ENCODE measurements at places on chromosomes 7 and 10.

DNA sequence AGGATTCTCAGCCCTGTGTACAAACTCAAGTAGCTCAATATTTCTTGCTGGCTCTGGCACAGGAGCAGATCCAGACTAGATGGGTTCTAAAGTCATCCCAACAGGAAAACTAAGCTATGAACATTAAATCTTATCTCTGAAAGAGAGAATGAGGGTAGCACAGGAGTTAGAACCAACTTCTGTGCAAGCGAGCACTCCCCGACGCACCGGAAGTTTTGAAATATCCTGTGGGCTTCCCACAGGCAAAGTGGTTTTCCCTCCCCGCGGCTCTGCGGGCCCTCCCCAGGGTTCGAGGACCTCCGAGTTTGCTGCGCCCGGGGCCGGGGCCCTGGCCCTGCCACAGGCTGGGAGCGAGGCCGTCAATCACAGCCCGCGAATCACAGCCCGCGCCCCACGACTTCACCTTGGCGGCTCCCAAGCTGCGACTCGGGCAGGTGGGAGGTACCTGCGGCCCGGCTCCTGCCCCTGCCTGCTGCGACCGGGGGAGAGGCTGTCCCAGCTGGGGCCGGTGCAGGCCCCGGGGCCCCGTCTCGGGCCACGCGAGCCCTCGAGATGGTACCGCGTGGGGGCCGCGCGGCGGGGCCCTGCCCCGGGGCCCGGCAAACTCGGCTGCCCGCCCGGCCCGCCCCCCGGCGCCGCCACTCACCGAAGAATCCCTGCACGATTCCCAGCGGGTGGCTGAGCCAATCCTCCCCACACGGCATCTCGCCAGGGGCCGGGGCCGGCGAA, 598 bp downstream of the MCMBP start:
- peak; percentile 15 for DNase-seq

DNA sequence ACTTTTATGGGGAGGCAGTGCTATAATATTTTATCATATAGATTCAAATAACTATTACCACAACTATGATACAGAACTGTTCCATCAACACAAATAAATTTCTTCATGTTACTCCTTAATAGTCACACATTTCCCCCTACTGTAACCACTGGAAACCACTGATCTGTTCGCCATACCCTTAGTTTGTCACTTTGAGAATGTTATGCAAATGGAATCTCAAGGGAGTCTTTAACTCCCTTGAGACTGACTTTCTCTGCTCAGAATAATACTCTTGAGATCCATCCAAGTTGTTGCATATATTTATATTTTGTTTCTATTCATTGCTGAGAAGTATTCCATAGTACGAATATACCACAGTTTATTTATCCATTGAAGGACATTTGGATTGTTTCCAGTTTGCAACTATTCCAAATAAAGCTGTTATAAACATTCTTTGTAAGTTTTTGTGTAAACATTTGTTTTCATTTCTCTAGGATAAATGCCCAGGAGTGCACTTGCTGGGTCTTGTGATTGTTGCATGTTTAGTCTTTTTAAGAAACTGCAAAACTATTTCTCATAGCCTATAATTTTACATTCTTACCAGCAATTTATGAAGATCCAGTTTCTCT, 19.7 kb upstream of the PON2 start:
- no peak for DNase-seq

- DNase-seq, result no peak
Observed at GRCh38 chr7:42174391-42174912, 62.6 kb downstream of the GLI3 start.

DNA sequence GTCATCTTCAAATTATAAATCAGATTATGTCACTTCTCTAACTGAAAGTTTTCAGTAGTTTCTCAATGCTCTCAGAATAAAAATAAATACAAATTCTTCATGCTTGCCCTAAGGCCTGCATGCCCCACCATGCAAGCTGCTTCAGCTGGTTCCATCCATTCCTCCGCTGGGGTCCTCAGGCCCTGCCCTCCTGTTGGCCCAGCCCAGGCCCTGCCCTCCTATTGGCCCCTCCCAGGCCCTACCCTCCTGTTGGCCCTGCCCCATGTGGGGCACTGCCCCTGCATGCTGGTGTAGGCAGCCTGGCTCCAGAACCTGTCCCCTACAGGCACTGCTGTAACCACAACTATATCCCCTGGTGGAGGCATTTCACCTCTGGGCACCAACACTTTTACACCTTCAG, 109.3 kb upstream of the TCERG1L start:
- no peak for DNase-seq

- DNase-seq, result peak; percentile 18
Observed at GRCh38 chr7:73606801-73607691, 17.3 kb downstream of the MLXIPL start.

DNA sequence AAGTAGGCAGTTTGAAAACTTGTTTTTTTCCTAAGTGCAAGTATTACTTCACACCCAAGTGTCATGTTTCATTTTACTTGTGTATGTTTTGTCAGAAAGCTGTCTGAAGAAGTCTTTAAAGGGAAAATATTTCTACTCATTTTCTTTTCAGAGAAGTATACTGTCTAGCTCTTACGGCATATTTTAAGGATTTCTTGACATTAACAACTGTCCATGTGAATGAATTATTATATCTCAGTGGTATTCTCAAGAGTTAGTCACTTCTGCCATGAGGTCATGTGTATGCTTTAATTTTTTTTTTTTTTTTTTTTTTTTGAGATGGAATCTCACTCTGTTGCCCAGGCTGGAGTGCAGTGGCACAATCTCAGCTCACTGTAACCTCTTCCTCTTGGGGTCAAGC, 229.5 kb downstream of the BICC1 start:
- DNase-seq, result no peak

DNA sequence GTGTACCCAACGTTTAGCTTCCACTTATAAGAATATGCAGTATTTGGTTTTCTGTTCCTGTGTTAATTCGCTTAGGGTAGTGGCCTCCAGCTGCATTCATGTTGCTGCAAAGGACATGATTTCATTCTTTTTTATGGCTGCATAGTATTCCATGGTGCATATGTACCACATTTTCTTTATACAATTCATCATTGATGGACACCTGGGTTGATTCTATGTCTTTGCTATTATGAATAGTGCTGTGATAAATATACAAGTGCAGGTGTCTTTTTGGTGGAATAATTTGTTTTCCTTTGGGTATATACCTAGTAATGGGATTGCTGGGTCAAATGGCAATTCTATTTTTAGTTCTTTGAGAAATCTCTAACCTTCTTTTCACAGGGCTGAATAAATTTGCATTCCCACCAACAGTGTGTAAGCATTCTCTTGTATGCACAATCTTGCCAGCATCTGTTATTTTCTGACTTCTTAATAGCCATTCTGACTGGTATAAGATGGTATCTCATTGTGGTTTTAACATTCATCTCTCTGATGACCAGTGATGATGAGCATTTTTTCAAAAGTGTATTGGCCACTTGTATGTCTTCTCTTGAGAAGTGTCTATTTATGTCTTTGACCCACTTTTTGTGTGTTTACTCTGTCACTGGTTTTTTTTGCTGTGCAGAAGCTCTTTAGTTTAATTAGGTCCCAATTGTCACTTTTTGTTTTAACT, 72.5 kb upstream of the CC2D2B start:
- DNase-seq, result no peak

DNA sequence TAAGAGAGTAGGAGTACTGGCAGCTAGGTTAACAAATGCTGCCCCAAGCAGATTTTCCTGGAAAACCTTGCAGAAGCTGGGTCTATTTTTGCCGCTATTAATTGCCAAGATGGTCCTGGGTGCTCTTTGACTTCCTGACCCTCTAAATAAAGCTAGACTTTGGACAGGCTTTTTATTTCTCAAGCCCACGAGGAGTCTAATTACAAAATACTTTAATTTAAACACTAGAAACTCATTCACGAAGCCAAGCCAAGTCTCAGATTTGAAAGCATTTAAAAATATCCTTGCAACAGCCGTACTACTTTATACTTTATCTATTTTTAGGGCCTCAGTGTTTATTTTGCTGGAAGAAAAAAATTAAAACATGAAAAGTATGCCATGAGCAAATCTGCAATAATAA, 45.1 kb downstream of the TMEM26 start:
- DNase-seq, result no peak

GRCh38 chr7:142703655-142704305, 45.5 kb upstream of the PRSS1 start:
- DNase-seq, result no peak

DNA sequence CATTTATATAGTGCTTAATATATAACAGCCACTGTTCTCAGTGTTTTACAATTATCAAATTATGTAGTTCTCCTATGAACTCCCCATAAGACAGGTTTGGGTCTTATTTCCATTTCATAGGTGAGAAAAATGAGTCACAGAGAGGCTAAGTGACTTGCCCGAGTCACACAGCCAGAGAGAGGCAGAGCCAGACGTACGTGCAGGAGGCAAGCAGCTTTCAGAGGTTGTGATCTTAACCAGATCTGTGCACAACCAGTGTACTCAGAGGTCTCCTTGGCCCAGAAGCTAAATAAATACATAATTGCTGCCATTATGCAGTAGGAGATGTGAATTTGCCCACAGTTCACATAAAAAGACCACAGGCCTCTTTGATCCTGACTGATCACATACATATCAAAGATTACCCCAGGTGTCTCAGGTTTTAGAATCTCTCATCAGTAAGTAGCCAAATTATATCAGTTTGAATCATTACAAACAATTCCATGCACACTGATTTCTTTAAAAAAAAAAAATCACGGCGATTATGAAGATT, 304.7 kb upstream of the AOAH start:
- DNase-seq, result no peak

DNA sequence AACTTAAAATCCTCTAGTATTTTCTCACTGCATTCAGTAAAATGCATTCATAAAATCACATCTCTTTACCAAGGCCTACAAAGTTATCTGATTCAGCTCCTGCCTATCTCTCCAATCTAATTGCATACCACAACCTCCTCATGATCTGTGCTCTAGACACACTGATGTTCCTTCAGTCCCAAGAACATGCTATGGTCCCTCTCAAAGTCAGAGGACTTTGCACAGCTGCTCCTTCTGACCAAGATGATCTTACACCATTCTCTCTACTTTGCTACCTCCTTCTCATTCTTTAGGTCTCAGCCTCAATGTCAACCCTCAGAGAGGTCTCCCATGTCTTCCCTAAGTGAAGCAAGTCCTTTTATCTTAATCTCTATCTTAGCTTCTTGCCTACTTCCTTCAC, 45.5 kb downstream of the CAV1 start:
- DNase-seq, result no peak

DNA sequence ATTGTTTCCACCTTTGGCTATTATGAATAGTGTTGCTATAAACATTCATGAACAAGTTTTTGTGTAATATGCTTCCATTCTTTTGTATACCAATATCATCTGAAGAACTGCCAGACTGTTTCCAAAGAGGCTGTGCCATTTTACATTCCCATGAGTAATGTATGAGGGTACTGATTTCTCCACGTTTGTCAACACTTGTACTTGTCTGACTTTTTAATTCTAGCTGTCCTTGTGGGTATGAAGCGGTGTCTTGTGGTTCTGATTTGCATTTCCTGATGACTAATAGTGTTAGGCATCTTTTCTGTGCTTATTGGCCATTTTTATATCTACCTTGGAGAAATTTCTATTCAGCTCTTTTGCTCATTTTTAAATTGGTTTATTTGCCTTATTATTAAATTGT, 52.8 kb downstream of the LSMEM1 start:
- no peak for DNase-seq

DNA sequence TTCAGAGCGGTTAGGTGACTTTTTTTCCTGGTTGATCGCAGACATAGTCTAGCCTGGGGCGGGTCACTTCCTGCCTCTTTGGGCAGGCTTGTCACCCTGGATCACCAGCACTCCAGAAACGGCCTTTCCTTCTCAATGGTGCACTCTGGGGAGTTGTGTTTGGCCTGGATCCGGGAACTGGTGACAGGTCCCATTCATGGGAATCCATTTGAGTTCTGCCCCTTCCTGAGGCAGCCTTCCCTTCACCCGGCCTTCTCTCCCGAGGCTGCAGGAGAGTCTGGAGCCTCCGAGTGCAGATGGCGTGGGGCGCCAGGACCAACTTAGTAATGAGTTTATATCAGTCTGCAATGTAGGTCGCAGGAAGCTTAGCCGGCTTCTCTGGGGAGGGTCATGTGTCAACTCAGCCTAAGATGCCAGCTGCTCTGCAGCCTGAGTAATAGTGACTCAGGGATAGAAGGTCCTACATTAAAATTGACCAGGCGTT, 54.2 kb downstream of the TACR2 start:
- no peak for DNase-seq

GRCh38 chr10:113007821-113008220, 57.8 kb downstream of the TCF7L2 start:
- no peak for DNase-seq

- DNase-seq, result no peak
Observed at GRCh38 chr7:12685550-12685949, 1.9 kb upstream of the ARL4A start.

- no peak for DNase-seq
Observed at GRCh38 chr7:106111655-106112117, 426 bp downstream of the SYPL1 start.

GRCh38 chr7:117837841-117838240, 35.4 kb downstream of the CTTNBP2 start:
- DNase-seq, result no peak

DNA sequence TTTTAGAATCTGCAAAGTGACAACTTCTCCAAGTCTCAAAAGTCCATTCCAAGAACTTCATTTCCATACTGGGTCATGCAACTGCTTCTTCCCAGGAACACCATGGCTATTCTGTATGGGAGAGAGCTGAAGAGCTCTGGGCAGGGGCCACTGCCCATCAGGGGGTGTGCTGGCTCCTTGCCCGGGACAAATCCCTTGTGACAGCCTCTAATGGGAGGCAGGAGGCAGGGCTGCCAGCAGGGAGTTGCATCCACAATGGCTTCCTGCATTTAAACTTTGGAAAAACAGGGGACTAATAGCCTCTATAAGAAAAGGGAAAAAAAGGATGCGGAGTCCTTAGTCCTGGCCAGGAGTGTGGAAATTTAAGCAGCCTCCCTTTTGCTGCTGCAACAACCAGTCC, 18.4 kb upstream of the FRMD4A start:
- no peak for DNase-seq

DNA sequence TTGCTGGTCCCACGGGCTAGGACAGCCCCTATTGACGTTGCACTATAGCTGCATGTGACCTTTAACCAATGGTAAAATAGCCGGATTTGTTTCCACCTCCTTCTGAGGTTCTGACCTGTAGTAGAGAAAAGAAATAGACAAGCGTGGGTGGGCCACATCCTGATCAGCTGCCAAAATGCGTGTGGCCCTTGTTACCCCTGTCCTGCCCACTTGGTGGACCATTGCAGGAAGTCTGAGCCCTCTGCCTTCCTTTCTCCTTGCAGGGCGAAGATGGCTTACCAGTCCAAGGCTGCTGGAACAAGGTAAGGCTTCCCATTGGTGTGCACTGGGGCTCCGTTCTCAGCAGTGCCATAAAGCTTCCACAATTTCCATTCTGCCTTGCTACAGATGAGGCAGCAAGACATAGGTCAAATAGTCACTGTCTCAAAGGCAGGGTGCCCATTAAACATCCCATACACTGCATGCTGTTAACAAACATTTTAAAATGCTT, 95.9 kb upstream of the MACROH2A2 start:
- DNase-seq, result no peak

All from stimulated activated CD8-positive, alpha-beta memory T cell treated with anti-CD3 and anti-CD28 coated beads, Interleukin-15, amount 100 ng/mL, for 4 hours (primary cell).